Activated naive CD8-positive, alpha-beta T cell treated with anti-CD3 and anti-CD28 coated beads for 36 hours (primary cell): ENCODE measurements at places on chromosomes 11 and 22.

- DNase-seq = no peak
These were observed 1.9 kb upstream of the P2RY6 start for GRCh38 chr11:73270016-73270854.

DNA sequence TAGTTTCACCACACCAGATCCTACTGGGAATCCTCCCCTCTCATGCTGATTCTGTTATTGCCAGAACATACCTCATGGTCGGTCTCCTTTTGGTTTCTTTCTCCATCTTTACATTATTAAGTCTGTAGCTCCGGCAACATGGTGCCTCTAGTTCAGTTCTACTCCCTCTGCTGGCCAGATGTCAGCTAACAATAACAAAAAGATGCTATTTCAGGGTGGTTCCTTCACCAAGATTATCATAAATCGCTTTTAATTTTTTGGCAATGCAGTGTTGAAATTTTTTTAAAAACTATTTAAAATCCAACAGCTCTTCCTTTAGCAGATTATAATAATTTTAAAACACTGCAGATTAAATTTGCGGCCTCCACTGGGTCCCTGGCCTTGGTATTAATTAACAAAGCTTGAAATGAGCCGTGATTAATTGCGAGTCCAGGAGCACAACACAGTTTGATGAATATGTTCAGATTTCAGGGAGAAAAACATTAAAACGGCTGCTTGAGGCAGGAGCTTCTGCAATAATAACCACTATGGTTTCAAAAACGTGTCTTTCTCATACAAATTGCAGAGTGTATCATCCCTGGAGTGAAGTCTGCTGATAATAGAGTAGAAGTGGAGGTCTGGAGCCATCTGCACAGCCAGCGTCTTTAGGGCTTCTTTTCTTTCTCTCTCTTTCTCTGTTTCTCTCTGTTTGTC, 492.9 kb upstream of the KIRREL3 start:
- no peak for DNase-seq

DNA sequence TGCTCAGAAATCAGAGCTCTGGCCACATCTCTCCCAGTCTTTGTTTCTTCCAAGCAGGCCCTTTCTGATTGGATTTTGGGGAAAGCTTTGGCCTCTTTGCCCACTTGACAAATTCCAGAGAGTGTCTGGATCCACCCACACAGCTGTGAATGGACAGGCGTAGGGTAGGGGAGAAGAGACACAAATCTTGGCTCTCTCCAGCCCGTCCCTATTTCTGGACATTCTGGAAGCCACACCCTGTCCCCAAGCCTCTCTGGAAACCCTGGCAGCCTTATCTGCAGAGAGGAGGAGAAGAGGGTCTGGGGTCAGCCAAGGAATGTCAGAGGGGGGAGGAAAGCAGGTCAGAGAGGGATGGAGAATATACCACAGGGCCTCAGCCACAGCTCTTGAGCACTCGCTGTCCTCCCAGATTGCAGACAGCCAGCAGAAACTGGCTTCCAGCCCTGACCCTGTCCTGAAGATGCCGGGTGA, 59.5 kb upstream of the WNT11 start:
- no peak for DNase-seq

GRCh38 chr11:11534981-11535380, 86.8 kb downstream of the GALNT18 start:
- DNase-seq = no peak

- no peak for DNase-seq
These were observed 44.6 kb downstream of the PHF21B start for GRCh38 chr22:44965171-44965570.

GRCh38 chr11:126202646-126203359, 8.6 kb downstream of the RPUSD4 start:
- DNase-seq = no peak

GRCh38 chr11:68843703-68844312, 2.1 kb upstream of the CPT1A start:
- peak; percentile 83 for DNase-seq

GRCh38 chr11:120516461-120517389, 5.2 kb downstream of the GRIK4 start:
- no peak for DNase-seq

- no peak for DNase-seq
These were observed 37.6 kb upstream of the WNT11 start for GRCh38 chr11:76243957-76244285.

DNA sequence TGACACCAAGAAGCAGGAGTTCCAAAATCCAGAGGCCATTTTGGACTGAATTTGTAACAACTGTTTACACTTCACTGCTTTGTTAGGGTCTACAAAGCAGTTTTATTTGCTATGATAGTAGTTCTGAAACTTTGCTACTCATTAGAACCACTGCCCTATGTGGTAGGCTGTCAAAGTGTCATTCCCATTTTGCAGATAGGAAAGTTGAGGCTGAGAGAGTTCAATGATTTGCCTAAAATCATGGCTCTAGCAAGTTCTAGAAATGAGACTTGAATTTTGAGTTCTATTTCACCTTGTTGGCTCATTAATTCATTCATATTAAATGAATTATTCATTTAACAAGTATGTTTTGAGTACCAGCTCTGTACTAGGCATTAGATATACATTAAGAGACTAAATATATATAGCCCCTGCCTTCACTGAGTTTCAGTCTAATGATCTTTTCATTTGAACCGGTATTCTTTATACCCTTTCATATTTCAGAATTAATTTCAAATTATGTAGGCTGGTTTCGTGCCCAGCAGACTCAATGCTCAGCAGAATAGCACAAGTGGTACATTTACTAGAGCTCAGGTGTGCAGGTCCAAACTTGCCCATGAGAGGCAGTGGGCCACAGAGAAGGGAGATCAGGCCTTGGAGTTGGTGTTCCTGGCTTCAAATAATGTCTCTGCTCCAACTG, 93.5 kb downstream of the ME3 start:
- DNase-seq = no peak

DNA sequence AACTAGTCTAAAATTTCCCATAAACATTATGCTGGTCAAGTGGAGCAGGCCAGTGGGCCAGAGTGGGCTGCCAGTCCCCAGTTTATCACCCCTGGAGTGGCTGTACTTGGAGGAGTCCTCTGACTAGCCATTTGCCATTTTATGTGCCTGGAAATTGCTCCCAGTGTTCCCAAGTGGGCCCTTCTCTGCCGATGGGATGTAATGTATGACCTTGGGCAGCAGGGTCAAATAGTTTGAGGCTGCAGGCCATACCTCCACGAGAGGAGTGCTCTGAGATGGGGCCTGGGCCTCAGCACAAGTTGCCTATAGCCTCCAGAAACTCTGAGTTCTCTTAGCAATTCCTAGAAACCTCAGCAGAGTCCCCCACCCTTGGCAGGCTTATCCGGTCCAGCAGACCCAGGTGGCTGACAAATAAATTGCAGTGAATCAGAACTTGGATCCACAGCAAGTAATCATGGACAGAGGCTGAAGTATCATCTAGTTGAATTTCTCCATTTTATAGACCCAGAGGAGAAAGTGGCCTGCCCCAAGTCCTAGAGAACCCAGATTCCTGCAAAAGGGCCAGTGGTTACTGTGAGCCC, 17.8 kb upstream of the PATZ1 start:
- DNase-seq = no peak

DNA sequence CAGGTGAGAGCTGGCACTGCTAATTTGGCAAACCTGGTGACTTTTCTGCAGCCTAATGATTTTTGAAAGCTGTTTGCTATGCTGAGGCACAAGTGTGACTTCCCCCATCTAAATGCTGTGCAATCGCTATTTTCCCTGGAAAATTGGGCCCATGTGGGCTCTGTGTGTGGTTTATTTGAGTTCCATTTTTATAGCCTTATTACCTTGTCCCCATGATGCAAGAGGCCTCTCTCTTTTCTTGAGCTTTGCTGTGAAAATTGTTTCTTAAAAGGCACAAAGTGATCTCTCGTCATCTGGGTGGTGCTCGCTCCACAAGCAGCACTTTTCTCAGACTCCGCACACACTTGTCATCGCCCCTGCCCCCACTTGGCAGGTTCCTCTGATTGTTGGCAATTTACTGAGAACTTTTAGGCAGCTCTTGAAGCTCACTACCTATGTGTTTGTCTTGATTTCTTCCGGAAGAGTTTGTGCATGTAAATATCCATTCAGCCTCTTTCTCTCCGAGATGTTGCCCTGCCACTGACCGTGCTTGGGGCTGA, 24.9 kb downstream of the BMAL1 start:
- no peak for DNase-seq

GRCh38 chr11:123212406-123212805, 17.4 kb upstream of the CLMP start:
- no peak for DNase-seq

- no peak for DNase-seq
These were observed 8.7 kb upstream of the TPCN2 start for GRCh38 chr11:69040051-69040450.

DNA sequence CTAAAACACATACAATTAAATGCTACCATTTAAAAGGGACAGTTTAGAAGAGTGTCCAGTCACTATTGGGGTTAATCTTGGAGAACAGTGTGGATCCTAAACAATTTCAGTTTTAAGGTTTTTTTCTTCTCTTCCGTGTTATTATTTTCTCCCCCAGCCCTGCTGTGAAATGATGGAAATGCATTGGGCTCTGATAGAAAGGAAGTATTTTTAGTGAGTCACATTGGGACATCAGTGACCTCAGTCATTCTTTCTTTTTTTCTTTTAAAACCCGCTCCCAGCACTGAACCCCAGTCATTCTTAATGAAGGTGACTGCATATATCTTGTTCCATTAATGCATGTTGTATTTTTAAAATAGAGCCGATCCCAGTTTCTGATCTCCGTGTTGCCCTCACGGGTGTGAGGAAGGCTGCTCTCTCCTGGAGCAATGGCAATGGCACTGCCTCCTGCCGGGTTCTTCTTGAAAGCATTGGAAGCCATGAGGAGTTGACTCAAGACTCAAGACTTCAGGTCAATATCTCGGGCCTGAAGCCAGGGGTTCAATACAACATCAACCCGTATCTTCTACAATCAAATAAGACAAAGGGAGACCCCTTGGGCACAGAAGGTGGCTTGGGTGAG, 93.2 kb upstream of the OR4B1 start:
- no peak for DNase-seq

GRCh38 chr11:126440276-126440675, 84.8 kb downstream of the ST3GAL4 start:
- DNase-seq = no peak

GRCh38 chr11:132865623-132866022, 666.7 kb downstream of the OPCML start:
- no peak for DNase-seq

GRCh38 chr22:49632199-49633009, 195.3 kb downstream of the BRD1 start:
- peak; percentile 30 for DNase-seq

DNA sequence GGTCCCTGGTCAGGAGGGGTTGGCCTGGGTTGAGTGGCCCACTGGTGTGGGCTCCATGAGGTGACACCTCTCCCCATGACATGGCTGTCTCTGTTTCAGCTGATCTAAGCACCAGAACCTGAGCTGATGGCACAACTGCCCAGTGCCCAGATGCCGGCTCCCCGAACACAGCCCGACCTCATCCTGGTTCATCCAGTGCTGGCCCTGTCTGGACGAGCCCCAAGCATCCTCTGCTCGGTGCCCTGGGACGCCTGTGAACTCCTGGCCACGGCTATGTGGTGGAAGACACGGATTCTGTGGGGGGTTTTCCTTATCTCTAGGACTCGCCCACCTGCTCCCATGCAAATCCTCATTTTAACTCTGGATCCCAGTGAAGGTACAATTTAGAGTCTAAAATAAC, 389.2 kb downstream of the SHANK2 start:
- no peak for DNase-seq

DNA sequence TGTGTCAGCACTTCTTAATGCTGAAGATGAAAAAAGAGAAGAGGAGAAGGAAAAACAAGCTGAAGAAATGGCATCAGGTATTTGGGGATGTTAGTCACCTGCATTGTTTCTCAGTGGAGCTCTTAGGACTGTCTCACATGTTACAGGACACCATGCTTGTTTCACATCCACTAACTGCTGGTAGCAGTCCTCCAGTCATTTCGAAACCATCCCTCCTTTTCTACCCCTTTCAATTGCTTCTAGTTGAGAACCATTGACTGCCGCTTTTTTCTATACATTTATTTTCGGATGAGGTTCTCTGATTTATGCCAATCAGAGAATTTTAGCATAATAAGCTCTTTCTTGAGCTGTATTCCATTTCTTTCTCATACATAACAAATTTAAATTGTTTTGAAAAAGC, 21.5 kb downstream of the BIRC2 start:
- no peak for DNase-seq

- no peak for DNase-seq
These were observed 172.5 kb upstream of the MTMR2 start for GRCh38 chr11:96096360-96096759.

GRCh38 chr22:20238901-20239675, 29.0 kb downstream of the RTN4R start:
- DNase-seq = peak; percentile 54

DNA sequence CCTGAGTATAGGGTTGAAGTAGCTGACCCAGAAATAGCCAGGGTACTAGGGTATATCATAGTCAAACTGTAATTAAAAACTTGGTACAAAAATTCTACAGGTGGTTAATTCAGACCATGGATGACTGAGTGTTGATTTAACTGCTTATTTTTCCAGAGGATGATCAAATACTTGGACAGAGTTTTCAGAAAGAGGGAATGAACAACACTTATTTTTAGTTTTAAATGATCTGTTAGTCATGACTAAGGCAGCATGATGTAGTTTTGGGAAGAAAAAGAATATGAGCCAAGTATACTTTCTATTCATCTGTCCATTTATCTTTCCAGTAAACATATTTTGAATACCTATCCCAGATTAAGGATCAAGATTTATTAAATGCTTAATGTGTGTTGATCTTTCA, 19.8 kb upstream of the CCDC89 start:
- no peak for DNase-seq

GRCh38 chr11:82676483-82677094, 57.1 kb downstream of the FAM181B start:
- DNase-seq = no peak

GRCh38 chr11:106986673-106987072, 31.6 kb downstream of the GUCY1A2 start:
- no peak for DNase-seq

DNA sequence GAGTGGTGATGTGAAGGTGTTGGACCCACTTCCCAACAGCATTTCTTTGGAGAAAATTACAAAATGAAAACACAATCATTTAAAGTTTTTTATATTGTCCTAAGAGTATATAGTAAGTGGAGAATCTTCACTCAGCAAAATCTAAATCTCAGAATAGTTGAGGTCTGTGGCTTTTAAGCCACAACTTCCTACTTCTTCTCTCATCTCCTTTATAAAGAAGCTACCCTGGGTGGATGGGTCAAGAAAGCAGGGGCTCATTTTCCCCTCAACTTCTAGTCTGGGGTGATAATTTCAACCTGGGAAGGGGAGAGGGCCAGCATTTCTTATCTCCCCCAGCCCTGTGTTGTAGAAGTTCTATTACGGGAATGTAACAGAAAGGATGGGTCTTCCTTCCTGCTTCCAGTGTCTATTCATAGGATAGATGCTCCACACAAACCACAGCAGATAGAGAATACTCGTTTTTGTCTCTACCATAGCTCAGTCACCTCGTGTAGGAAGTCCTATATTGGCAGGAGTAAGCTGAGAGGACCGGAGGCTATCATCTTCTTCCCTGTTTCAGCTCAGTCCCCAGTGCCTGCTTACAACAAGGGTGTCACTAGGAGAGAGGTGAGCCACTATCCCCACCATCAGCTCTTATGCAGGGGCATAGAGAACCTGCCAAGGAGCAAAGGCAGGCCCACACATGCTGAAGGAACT, 341.5 kb downstream of the CASP12 start:
- no peak for DNase-seq

GRCh38 chr22:42996646-42997365, 18.1 kb downstream of the PACSIN2 start:
- no peak for DNase-seq
